ENCODE measurements at places on chromosomes 13 and 19.
A peak's percentile ranks its signal among the peaks of the same experiment; 100 is the strongest.

DNA sequence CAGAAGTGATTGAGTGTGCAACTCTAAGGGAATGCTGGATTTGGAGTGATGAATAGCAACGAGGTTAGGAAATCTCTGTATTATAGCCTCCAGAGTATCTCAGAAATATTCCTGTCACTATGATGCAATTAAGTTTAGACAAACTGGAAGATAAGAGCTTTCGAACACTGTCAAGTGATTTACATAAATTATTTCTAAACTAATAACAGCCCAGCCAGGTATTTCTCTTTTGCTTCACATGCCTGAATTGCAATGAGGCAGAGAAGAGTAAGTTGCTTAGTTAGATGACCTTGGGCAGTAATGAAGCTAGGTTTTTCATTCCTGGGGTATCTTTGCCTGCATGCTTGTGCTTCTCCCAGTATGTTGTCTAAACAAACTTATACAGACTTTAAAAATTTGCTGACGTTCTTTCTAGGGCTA is 134.5 kb downstream of the LMO7 start:
- no peak for DNase-seq

- no peak for DNase-seq
Observed at GRCh38 chr13:19185865-19186645, 4.4 kb upstream of the TUBA3C start.

DNA sequence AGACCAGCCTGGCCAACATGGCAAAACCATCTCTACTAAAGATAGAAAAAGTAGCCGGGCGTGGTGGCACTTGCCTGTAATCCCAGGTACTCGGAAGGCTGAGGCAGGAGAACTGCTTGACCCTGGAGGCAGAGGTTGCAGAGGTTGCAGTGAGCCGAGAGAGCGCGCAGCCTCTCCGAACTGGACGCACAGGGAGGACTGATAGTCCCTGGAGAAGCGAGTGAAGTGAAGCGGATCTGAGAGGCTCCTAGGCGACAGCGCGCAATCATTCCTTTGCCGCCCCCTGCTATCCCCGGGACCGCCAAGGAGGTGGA is 233 bp downstream of the ZNF561 start:
- DNase-seq, result no peak

DNA sequence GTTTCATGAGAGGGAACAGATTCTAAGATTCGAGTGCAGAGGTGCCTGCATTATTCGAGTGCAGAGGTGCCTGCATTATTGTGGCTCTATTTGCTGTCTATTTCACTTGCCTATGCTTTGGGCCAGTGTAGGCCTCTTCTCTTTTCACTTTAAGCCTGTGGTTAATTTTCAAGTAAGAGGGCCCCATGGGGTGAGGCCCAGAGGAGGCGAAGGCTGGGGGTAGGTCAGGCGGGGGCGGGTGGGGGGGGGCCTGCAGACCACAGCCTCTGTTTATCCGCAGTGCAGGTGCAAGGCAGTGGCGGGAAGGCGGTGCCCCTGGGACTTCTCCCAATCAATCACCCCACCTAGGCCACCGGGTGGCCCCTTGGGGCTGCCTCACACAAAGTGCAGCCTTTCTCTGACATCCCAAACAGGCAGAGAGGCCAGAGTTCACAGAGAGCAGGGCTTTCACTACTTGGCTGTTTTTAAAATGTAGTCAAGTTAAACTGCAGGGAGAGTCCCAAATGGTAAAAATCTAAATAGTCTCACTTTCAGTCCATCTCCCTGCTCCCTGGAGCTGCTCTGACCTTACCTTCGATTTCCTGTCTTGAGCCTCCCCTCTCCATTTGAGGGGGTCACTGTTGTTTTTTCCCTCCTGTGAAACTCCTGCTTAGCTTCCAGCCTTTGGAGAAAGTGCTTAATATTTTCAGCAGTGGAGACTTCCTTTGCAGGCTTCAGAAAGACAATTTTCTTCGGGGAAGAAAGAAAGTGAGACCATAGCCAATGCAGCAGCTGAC is 249.0 kb downstream of the DLEU7 start:
- DNase-seq, result no peak

DNA sequence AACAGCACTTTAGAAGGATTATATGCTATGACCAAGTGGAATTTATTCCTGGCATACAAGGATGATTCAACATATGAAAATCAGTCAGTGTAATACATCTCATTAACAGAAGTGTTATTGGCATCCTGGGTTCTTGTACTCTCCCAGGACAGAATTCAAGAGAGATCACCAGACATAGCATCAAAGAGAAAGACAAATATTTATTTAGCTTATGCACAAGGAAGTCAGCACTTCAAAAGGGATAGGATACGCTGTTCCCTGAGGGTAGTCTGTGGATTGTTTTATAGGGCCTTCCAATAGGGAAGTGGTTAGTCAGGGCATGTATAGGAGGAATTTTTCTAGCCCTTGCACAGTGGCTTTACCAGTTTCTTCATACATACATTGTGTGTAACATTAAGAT is 1238.0 kb downstream of the PCDH17 start:
- DNase-seq, result no peak

DNA sequence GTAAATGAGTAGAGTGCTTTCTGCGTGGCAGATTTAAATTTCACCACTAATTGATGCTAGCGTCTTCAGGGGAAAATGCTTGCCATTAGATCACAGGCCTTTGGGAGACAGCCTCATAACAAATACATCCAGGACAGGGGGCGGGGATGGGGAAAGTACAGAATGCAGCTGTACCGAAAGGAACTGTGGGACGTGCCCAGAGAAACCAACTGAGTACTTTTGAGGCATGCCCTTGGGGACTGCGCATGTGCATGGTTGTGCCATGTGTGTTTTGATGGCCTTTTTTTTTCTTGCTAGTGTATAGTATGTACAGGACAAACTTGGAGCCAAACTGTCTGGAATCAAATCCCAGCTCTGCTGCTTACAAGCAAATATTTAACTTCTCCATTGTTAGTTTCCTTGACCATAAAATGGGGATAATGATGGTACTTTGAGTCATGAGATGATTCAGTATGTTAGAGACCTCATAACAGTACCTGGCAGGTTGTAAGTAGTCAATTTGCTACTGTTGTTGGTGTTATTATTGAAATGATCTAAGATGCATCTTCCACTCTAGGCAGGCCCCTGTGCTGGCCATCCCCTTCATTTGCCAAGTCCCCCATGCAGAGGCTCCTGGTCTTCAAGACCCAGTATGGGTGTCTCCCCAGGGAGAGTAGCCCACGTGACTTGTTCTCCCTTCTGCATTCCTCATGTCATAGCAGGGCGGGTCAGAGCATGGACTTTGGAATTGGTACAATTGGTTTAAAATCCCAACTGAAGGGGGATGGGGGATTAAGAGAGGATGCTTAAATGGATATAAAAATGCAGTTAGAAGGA is 68.3 kb upstream of the NPAS1 start:
- DNase-seq, result no peak

- no peak for DNase-seq
Observed at GRCh38 chr13:20873348-20873747, 29.2 kb downstream of the XPO4 start.

DNA sequence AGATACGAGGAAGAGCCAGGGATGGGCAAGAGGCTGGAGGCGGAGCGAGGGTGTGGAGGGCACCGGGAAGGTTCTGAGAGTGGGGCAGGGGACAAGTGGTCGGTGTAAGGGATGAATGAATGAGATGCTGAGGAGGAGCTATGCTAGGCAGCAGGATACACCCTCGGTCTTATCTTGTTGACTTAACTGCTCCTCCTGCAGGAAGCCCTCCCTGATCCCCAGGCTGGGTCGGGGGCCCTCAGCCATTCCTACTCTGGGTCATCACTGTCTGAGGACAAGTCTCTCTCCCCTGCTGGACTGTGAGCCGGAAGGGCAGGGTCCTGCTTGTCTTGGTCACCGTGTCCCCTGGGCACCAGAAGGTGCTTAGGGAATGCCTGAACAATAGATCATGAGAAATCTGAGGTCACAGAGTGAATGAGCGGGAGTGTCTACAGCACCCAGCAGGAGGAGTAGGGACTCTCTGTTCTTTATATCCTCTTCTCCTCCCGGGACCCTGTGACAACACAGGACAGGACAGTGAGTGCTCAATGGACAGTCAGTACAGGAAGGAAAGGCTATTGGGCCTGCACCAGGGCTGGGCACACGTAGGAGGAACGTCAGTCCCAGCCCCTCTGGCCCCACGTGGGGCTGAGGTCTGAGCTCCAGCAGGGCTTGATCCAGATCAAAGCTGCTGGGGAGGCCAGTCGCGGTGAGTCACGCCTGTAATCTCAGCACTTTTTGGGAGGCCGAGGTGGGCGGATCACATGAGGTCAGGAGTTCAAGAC is 6.5 kb downstream of the NKPD1 start:
- no peak for DNase-seq

DNA sequence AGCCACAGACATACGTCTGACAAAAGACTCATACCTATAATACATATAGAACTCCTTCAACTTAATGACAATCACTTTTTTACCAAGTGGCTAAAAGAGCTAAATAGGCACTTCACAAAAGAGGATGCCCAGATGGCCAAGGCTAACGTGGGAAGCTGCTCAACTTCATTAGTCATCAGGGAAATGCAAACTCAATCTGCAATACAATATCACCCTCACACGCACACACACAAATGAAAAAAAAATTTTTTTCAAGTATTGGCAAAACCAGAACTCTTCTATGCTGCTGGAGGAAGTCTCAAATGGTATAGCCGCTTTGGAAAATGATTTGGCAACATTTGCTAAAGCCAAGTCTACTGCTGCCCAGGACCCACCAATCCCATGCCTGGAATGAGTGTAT is 14.6 kb upstream of the DNMT1 start:
- no peak for DNase-seq

DNA sequence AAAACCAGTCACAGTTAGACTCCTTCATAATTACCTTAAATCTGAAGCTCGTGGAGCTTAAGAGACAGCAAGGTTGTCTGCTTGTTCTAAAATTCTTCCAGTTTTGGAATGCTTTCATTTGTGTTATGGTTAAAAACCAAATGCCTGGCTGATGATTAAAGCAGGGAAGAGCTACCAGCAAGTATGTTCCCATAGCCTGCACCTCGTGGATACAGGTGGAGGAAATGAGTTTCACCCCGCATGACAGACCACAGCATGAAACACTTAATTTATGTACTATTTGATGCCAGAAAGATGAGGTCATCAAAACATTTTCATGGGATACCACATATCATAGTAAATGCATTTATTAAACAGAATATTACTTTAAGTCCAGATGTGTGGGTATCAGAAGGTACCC is 416 bp upstream of the DOCK9 start:
- no peak for DNase-seq

DNA sequence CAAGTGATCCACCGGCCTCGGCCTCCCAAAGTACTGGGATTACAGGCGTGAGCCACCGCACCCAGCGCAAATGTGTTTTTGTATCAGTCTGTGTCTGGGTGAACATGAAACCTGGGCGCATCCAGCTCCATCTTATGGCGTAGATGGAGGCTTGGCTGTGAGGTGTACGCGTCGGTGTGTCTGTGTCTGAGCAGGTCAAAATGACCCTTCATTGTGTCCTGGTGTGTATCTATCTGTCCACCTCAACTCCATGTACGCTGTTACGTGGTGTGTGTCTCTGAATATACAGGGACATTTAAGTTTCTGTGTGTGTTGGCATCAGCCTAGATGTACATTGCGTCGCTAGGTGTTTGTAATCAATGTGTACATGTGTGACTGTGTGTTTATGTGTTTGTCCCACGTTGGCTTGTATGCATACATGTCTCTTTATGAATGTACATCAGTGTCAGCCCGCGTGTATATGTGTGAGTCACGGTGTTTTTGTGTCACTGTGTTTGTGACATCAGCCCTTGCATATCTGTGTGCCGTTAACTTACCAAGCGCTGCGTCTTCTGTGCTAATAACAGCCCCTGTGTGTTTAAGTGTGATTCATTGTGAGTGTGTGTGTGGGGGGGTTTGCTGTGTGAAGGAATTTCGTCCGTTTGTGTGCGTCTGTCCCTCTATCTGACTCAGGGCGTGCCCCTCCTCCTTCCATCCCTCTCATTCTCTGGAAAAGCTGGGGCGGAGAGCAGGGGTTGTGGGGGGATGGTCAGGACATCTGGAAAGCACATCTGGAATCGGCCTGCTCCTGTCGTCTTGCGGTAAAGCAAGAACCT is 6.4 kb downstream of the AXL start:
- no peak for DNase-seq

DNA sequence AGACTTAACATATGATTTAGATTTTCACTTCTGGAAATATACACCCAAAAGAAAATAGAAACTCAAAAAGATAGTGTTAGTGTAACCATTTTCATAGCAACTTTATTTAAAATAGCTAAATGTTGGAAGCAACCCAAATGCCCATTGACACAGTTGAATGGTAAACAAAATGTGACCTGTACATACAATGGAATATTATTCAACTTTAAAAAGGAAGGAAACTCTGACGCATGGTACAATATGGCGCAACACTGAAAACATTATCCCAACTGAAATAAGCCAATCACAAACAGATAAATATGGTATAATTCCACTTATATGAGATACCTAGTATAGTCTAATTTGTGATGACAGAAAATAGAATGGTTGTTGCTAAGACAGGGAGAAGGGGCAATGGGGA is 1456.1 kb upstream of the MIR17HG start:
- no peak for DNase-seq

GRCh38 chr19:44666852-44667556 is 4.3 kb upstream of the CEACAM19 start:
- DNase-seq, result no peak

- peak; percentile 87 for DNase-seq
Observed at GRCh38 chr19:18292810-18293641, 11.6 kb upstream of the JUND start.

GRCh38 chr13:71359641-71360040 is 507.4 kb downstream of the DACH1 start:
- no peak for DNase-seq

DNA sequence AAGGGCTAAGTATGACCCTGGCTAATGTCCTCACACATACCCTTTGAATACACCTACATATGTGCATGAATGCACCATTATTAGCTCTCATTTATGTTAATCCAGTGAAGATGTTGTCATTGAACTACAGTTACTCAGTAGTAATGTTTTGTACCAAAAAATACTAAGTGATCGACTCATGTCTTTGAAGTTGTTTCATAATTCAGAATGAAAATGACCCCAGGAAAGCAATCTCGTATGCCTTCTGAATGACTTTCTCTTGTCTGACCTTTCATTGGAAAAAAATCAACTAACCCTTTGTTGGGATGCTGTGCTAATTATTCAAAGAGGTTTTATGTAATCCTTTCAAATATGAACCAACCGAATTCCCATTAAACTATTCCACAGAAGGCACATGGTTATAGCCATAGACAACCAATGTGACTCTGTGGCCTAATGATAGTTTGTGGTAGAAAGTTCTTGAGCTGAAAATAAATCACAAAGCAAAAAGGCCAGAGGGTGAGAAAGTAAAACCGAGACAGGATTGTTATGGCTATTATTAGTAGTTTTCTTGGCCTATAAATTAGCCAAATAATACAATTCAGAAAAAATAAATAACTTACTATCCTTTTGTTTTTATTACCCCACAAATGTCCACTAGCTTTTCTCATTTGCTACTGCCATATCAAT is 86.8 kb upstream of the STARD13 start:
- DNase-seq, result no peak

- no peak for DNase-seq
Observed at GRCh38 chr19:3029065-3029923, at the start of gene TLE2. Gene TLE2 (minus strand): TSS chr19:3029280. CDS start chr19:3028904, 376 bp downstream.

- DNase-seq, result no peak
Observed at GRCh38 chr19:19111136-19111835, 27.0 kb downstream of the TMEM161A start.
